ENCODE measurements at places on chromosomes 5 and 9.

GRCh38 chr9:78295731-78296130, 1.2 kb upstream of the PSAT1 start:
- no peak for DNase-seq

GRCh38 chr5:85921590-85921989, 696.2 kb upstream of the COX7C start:
- DNase-seq = no peak

DNA sequence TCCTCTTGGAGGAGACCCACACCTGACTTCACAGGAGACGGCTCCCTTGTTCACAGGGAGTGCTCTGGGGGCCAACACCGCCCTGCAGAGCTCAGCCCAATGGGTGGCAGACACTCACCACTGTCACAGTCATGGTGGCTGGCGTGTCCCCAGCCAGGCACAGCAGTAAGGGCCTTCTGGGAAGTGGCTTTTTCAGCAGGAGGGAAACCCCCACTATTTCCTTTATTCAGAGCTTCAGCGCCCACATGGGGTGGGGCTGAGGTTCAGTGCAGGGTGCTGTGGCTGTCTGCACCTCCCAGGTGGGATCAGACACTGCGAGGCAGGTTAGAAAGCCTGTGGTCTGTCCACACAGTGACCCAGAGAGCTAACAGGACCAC, 3.6 kb upstream of the SNAPC4 start:
- peak; percentile 76 for DNase-seq

- DNase-seq = no peak
Observed at GRCh38 chr9:109141375-109141774, 21.6 kb upstream of the TMEM245 start.

DNA sequence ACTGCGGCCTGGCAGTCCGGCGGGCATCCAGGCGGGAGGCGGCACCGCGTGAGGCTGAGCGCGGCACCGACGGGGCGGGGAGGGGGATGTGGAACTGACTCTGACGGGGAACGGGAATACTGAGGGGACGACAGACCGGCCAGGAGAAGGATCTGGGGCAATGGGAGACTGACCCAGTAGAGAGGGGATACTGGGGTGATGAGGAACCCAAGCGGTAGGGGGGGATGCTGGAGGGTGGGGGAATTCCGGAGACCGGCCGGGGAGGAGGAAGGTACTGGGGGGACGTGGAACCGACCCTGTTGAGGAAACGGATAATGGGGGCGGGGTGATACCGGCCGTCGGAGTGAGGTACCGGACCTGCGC, 423 bp downstream of the IPPK start:
- no peak for DNase-seq

DNA sequence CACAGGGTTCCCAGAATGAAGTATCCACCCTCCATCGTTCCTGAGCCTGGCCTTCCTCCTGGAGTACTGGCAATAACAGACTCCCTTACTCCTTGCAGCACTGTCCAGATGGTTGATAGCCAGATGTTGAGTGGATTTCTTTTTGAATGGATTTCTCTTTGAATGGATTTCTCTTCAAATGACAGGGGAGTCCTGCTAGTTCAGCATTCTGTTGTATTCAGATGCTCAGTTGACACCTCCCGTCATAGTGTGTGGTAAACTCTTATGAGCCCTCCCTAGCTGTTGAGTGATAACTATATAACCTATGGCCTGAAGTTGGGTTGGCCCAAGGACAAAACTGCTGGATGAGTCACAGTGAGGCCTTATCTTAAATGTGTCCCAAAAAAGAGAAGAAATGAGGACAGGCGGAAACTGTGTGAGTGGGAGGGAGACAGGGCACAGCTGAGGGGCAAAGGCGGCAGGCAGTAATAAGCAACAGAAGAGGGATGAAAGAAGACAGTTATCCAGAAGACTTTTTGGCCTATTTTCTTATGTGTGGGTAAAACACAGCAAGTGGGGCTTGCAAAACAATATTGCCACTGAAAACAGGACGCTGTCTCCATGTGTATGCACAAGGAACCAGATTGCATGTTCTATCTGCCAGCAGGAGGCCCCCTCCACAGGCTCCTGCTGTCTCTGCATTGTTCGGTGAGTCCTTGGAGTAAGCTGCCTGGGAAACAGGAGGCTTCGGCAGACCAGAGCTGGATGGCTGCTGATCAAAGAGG, 209.5 kb upstream of the S1PR3 start:
- DNase-seq = no peak

- DNase-seq = no peak
Observed at GRCh38 chr5:122545986-122546385, 228.9 kb upstream of the SNX2 start.

DNA sequence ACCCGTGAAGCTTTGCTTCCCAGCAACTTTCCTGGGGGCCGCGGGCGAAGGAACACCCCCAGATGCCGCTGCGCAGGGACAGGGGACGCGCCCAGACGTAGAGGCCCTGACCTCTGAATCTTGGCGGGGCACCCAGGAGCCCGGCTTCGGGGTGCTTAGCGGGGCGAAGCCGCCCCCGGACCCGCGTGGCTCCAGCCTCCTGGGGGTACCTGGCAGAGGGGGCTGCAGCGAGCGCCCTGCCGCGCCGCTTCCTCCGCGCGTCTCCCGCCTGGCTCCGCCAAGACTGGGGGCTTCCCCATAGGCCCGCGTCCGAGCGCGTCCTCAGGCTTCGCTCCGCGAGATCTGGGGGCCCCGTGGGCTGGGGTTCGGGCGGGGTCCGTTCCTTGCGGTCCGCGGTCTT, 23.0 kb upstream of the ZNF782 start:
- no peak for DNase-seq

DNA sequence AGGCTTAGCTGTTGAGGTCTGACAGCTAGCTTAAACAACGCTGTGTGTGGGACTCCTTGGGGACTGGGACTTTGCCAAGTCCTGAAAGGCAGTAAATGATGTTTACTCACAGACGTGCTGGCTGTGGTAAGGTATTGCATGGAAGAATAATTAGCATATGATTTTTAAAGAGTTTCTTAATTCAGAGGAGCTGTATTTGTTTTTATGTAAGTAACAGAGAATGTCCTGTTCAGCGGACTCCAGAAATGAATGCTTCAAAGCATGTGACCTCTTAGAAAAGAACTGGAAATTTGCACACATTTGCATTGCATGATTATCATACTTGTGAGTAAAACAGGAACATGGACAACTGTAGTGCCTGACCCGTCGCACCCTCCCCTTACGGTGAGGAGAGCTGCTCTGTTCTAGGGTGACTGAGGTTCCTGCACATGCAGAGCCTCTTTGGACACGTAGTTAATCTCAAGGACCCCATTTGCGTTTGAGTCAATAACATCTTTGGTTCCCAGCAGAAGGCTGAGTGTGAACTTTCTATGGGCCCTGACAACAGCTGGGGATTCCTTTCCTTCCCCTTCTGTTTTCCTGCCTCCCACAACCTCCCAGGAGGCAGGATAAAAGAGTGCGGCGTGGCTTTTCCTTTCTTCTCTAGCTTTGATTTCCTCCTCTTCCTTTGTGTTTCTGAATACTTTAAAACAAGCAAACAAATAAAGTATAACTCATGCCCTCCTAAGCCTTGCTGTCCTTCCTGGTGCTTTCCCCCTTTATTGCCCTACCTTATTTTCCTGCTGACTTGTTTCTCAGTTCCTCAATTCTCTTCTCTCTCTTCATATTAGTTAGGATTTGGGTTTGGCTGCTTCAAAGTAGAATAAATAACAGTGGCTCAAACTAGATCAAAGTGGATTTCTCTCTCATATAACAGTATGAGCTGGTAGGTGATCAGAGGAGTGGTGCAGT, 157.2 kb upstream of the CD180 start:
- DNase-seq = no peak

GRCh38 chr5:143313298-143313852, 90.1 kb downstream of the NR3C1 start:
- DNase-seq = no peak

DNA sequence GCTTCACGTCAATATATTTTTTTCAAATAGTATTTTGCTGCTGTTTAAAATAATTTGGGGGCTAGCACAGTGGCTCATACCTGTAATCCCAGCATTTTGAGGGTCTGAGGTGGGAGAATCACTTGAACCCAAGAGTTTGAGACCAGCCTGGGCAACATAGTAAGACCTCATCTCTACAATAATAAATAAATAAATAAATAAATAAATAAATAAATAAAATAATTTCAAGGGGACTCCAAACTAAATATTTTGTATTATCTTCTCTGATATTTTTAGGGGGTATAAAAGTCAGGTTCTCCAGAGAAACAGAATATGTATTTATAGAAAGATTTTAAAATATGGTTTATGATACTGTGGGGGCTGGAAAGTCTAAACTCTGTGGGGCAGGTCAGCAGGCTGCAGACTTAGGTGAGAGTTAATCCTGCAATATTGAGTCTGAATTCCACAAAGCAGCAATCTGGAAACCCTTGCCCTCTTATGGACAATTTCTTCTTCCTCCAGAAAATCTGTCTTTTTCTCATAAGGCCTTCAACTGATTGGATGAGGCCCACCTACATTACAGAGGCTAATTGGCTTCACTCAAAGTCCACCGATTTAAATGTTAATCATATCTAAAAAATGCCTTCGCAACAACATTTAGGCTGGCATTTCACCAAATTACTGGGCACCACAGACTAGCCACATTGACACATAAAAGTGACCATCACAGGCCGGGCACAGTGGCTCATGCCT, 53.5 kb downstream of the DRD1 start:
- no peak for DNase-seq

DNA sequence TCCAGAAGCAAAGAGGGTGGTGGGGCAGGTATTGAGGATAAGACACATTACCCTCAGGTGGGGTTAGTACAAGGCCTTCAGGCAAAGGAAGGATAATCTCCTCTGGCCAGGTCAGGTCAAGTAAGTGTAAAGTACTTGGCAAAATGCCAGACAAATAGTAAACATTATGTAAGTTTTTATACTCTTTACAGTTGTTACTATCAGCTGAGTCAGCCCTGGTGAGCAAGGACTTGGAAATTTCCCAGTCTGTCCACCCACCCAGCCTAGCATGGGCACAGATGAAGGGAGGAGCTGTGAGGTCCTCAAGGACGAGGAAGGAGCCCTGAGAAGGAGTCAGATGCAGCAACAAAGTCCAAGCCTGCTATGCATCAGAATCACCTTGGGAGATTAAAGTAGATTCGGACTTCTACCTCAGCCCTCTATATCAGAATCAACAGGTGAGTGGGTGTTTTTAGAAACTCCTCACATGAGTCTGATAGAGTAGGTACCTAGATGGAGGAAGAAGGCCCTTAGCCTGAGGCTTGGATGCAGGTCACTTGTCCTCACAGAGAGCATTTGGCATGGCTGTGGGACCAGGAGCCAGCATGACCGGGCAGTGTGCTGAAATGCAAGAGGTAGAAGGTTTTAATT, 50.2 kb upstream of the BARX1 start:
- no peak for DNase-seq

- no peak for DNase-seq
Observed at GRCh38 chr5:160458806-160459800, 37.4 kb downstream of the PTTG1 start.

DNA sequence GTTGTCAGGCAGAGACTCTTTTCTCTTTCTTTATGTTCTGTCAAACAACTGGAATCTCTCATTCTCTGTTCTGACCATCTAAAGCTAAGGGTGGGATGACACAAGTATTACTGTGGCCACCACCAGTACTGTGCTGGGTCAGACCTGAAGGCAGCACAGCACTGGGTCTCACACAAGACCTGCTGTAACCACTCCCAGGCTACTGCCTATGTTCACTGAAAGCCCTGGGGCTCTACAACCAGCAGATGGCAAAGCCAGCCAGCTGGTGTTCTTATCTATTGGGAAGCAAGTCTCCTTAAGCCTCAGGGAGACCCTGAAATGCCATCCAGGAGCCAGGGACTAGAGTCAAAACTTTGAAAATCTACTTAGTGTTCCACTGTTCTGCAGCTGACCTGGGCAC, 189.5 kb downstream of the SLCO4C1 start:
- DNase-seq = no peak

- no peak for DNase-seq
Observed at GRCh38 chr5:100634937-100635534, 99.9 kb downstream of the FAM174A start.

GRCh38 chr9:137757139-137757538, 120.4 kb upstream of the CACNA1B start:
- no peak for DNase-seq

- DNase-seq = no peak
Observed at GRCh38 chr5:53927668-53928247, 367.3 kb downstream of the NDUFS4 start.

- DNase-seq = no peak
Observed at GRCh38 chr5:168477060-168477459, 9.2 kb upstream of the RARS1 start.

DNA sequence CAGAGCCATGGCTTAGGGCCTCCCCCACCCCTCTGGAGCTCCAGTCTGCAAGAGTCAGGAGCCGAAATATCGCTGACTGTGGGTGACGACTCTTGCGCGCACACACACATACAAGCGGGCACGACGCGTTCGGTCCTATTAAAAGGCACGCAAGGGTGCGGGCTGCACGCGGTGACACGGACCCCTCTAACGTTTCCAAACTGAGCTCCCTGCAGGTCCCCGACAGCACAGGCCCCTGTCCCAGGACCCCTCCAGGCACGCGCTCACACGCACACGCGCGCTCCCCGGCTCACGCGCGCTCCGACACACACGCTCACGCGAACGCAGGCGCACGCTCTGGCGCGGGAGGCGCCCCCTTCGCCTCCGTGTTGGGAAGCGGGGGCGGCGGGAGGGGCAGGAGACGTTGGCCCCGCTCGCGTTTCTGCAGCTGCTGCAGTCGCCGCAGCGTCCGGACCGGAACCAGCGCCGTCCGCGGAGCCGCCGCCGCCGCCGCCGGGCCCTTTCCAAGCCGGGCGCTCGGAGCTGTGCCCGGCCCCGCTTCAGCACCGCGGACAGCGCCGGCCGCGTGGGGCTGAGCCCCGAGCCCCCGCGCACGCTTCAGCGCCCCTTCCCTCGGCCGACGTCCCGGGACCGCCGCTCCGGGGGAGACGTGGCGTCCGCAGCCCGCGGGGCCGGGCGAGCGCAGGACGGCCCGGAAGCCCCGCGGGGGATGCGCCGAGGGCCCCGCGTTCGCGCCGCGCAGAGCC, at the start of gene GRIN1:
TSS of gene GRIN1 (plus strand) at position 433 of the 746 bp plus-strand sequence. CDS start 333 bp downstream, outside the sequence.
- DNase-seq = no peak

DNA sequence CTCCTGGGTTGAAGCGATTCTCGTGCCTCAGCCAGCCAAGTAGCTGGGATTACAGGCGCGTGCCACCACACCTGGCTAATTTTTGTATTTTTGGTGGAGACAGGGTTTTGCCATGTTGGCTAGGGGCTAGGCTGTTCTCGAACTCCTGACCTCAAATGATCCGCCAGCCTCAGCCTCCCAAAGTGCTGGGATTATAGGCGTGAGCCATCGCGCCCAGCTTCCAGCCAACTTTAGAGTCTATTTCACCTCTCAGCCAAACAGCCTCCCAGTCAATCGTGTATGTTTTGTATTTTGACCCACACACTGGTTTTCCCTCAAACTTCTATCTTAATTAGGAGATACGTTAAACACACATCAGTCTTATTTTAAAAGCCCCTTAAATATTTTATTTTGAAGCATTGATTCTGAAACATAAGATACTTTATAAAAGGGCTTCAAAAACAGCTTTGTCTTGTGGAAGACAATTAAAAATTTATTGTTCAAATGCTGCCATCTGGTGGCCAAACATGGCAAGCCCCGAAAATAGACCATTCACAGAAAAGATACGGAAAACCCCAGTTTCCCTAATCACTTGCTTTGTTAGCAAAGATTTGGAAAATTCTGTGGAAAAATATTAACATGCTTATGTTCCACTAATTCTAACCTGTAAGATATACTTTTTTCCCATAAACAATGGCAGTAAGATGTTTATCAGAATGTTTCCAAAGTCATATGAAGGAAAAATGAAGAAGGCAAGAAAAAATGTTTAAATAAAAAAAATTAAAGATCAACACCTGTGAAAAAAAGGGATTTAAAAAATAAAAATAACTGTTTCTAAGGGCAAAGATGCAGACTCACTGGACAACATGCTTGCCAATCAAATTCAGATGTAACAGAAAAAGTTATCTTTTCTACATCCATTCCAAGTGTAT, 33.1 kb downstream of the APTX start:
- DNase-seq = peak; percentile 28

- DNase-seq = no peak
Observed at GRCh38 chr5:176846335-176847140, 36.2 kb downstream of the UNC5A start.
